A549 treated with ZK216348 at 1 μM for 4 hours (cell line): ENCODE measurements at places on chromosomes 1 and 21. TPM values are rescaled to one million over a fixed set of nuclear protein-coding genes. Genes with fewer than 3 reads are reported as not detected.

The TRABD2B gene
- total RNA-seq, result 0.58 to 2.1 TPM (median 1.7 TPM) in 5 replicates

The MAPKAPK2 gene
- 58.7 to 81.1 TPM (median 72.4 TPM) in 5 replicates for total RNA-seq

The FNBP1L gene
- total RNA-seq, result 11.7 to 26.1 TPM (median 23.9 TPM) in 5 replicates

The MX1 gene
- 1.5 to 2.3 TPM (median 1.9 TPM) in 5 replicates for total RNA-seq

The KPRP gene
- total RNA-seq, result not detected in 5 replicates

The NUP210L gene
- total RNA-seq, result not detected in 5 replicates

The ZMPSTE24 gene
- total RNA-seq, result 20.4 to 42.8 TPM (median 36.6 TPM) in 5 replicates

The TAS1R3 gene
- 0.08 to 0.20 TPM (median 0.12 TPM) in 5 replicates for total RNA-seq

The SLC30A10 gene
- total RNA-seq, result 0.04 TPM in 1 of 5 replicates, not detected in the others

The BARHL2 gene
- total RNA-seq, result not detected in 5 replicates

The SPRR1A gene
- not detected in 5 replicates for total RNA-seq

The SMPDL3B gene
- total RNA-seq, result 1.1 to 1.5 TPM (median 1.2 TPM) in 5 replicates

The ACADM gene
- 28.4 to 43.1 TPM (median 31.7 TPM) in 5 replicates for total RNA-seq

The TMPRSS2 gene
- total RNA-seq, result 0.07 TPM in 1 of 5 replicates, not detected in the others
